CD4-positive, alpha-beta T cell treated with Interleukin-12 subunit alpha and Interleukin-12 subunit beta, for 1 hour (primary cell): ENCODE measurements at places on chromosomes 7 and 10.

DNA sequence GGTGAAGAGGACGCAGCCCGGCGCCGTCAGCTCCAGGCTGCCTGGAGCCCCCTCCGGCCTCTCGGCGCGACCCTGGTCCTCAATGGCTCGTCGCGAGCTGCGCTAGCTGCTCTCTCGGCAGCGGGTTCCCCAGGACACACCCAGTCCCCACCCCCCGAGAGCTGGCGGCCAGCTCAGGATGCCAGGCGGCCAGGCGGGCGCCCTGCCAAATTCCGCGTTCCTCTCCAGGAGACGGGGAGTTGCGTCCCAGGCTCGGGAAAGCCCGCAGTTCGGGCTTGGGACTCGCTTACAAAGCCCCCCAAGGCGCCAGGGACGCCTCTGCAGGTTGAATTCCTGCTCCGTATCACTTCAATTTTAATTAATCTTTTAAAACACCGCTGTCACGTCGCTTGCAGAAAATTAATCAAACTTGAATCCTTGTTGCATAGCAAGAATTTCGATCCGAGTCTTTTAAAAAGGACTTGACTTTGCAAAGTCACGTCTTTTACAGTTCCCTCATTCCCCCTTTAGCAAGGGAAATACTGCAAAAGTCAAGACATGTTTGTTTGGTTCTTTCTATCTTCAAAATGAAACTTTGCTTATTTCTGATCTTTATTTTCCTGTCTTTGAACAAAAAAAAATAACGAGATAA lies 28.2 kb downstream of the SKIDA1 start:
- DNase-seq, result peak; percentile 9

- DNase-seq, result no peak
Measured at GRCh38 chr10:75865413-75866299, 434.2 kb downstream of the LRMDA start.

- no peak for DNase-seq
Measured at GRCh38 chr10:98971464-98971863, 264.2 kb downstream of the HPSE2 start.

DNA sequence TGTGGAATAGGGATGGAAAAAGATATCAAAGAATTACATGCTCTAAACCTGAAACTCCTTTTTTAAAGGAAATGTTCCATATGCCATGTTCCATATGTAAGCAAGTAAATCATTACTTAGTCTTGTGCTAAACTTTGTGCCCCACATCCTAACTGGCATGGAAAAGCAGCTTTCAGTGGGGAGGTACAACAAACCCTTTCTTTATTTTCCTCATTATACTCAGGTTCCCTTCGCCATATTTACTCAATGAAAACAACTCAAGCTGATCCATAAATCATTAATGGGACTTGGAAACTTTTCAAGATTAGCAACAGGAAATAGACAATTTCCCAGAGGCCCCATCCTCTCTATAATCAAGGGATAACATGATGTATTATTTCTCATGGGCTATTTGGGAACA lies 56.0 kb downstream of the GSAP start:
- DNase-seq, result no peak

- DNase-seq, result no peak
Measured at GRCh38 chr7:158834878-158835784, 5.8 kb upstream of the ESYT2 start.

DNA sequence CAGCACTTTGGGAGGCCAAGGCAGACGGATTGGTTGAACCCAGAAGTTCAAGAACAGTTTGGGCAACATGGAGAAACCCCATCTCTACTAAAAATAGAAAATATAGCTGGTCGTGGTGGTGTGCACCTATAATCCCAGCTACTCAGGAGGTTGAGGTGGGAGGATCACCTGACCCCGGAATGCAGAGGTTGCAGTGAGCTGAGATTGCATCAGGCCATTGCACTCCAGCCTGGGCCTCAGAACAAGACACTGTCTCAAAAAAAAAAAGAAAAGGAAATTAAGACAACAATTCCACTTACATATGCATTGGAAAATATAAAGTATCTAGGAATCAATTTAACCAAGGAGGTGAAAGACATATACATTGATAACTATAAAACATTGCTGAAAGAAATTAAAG lies 7.2 kb upstream of the OGDH start:
- DNase-seq, result no peak

- DNase-seq, result no peak
Measured at GRCh38 chr10:79168210-79168609, 99.4 kb downstream of the ZMIZ1 start.

- no peak for DNase-seq
Measured at GRCh38 chr10:65570143-65571010, 1355.5 kb upstream of the LRRTM3 start.

DNA sequence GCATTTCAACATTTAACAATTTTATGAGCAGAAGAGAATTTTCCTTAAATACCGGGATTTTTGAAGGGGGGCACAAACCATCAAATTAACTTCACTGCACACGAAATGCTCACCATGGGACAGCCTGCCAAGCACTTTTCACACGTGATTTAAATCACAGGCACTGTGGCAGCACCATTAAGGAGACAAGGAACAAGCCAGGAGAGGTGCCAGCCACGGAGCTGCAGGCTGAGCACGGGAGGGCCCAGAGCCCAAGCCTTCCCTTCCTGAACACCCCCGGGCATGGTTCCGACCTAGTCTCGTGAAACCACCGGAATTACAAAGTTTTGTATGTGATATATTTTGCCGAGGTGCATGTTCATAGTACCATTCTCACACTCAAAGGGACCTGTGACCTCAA lies 13.4 kb downstream of the PITRM1 start:
- no peak for DNase-seq
